ENCODE measurements at places on chromosomes 2 and 18. TPM values are rescaled to one million over a fixed set of nuclear protein-coding genes. Genes with fewer than 3 reads are reported as not detected.

The CRACDL gene
- 0.13 TPM for total RNA-seq

The GATA6 gene
- total RNA-seq, result 29.3 TPM

The CRYGC gene
- total RNA-seq, result not detected

The REG1B gene
- total RNA-seq, result not detected

The RAX gene
- total RNA-seq, result not detected

The TXNDC2 gene
- total RNA-seq, result not detected

The GRHL1 gene
- 0.19 TPM for total RNA-seq

The CLEC4F gene
- not detected for total RNA-seq

The STPG4 gene
- total RNA-seq, result 0.53 TPM

The AGXT gene
- not detected for total RNA-seq
